Activated CD4-positive, alpha-beta T cell treated with anti-CD3 and anti-CD28 coated beads, Interleukin-2, amount 50 U/mL, for 24 hours (primary cell): ENCODE measurements at places on chromosomes 3 and 15.

DNA sequence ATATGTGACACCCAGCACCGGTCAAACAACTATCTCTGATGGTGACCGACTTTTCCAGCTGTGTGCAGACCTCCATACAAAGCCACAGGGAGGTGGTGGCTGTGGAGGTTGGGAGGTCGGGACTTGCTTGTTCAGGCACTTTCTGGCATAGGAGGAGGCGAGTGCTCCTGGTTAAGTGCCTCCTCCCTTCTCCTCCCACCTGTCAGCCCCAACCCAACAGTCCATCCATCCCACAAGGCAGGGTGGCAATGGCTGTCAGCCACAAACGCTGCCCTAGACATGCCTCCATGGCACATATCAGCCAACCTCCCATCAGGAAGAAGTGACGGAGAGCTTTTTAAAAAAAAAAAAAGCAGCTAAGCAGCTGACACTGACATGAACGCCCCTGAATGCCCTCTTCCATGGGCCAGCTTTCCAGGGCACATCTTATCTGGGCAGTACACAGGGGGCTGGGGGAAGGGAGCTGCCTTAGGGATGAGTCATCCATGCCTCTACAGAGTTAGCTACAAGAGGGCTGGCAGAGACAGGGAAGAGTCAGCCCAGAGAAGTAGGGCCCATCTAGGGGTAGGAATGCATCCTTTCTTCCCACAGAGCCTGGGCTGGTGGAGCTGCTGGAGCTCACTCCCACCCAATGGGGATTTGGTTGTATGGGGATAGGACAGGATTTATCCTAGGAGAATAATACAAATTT, 41.2 kb downstream of the CCDC12 start:
- no peak for DNase-seq

GRCh38 chr15:70643783-70644125, 119.6 kb downstream of the UACA start:
- no peak for DNase-seq

DNA sequence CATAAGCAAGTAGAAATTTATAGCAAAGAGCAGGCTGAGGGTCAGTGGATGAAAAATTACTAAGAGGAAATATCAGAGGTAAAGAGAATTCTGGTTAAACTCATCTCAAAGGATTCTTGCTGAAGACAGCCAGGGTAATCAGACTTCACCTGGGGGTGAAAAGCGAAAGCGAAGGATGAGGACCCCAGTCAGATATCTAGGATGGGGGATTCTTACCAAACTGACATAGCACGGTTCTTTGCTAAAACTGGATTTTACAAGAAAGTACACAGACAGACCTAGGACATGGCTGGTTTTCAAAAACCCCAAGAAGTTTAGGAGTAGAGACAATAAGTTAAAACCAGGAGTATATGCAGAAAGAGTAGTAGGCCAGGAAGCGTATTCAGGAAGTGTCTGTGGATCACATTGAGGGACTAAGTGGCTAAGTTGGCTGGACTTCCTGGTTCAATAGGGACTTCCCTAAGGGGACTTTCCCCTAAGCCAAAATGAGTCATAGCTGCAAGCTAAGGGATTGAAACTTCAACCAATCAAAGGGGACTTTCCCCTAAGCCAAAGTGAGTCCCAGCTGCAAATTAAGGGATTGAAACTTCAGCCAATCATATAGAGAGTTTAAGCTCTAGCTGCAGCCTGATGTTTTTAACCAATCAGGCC, 2.4 kb upstream of the CFAP91 start:
- peak; percentile 49 for DNase-seq

DNA sequence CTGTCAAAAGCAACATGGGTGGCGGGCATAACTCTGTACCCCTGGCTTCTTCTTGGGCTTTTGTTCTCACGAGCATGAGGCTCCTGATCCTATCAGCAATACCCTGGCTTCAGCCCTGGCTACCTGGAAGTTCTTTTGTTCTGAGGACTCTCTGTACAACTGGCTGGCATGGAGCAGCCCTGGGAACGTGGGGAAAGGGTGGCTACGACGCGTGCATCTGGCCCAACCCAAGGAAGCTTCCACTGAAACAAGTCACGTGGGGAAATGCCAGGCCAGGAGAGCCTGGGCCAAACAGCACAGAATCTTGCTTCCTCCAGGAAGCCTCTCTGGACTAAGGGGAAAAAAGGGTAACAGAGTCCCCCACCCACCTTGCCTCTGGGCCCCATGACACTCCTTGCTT, 22.7 kb upstream of the ATP2B2 start:
- no peak for DNase-seq

- DNase-seq, result no peak
These were observed 28.8 kb downstream of the ARRDC4 start for GRCh38 chr15:97989299-97989698.

DNA sequence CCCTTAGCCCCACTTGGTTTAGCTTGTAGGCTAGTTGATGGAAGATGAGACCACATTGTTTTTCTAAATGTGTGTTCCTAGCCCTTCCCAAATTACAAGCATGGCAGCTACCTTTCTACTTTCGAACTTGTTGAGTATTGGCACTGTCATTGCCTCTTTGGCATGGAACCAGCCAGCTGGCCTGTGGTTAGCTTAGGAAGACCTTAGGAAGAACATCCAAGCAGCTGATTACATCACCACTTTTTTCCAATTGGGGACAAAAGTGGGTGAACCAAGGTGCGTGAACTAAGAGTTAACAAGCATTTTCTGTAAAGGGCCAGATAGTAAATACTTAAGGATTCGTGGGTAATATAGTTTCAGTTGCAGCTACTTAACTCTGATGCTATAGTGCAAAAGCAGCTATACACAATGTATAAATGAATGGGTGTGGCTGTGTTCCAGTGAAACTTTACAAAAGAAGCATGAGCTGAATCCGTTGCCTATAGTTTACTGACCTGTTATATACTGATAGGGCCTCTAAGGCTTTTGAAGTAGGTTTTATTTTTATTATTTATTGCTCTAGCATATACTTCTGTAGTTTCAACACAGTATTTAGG, 8.5 kb downstream of the KLHL18 start:
- DNase-seq, result no peak

GRCh38 chr3:43348852-43349574, 62.7 kb downstream of the SNRK start:
- DNase-seq, result no peak

- no peak for DNase-seq
These were observed 34.3 kb downstream of the ZXDC start for GRCh38 chr3:126441256-126441880.

- no peak for DNase-seq
These were observed 399.7 kb upstream of the NR2F2 start for GRCh38 chr15:95930659-95931375.

GRCh38 chr3:90091549-90091948, 984.1 kb downstream of the EPHA3 start:
- no peak for DNase-seq

- DNase-seq, result no peak
These were observed 1186.5 kb downstream of the SI start for GRCh38 chr3:163891771-163892170.

- no peak for DNase-seq
These were observed 24.5 kb upstream of the RNF111 start for GRCh38 chr15:58962662-58963565.

DNA sequence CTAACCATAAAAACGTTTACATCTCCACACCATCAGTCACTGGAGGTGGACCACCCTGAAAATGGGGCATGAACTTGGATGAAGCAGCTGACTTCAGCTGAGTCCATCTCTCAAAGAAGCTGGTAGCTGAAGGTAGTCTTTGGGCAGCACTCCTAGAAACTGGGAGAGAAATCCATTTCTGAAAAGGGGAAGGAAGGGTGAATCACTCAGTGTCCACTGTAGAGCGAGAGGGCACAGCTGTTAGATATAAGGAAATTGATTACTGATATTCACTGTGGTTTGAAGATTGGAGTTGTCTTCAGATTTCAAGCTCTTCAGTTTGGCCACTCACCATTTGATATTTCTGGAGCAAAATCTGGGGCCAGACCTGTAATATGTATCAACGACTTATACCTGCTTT, 499.0 kb upstream of the UBE2E2 start:
- DNase-seq, result no peak

DNA sequence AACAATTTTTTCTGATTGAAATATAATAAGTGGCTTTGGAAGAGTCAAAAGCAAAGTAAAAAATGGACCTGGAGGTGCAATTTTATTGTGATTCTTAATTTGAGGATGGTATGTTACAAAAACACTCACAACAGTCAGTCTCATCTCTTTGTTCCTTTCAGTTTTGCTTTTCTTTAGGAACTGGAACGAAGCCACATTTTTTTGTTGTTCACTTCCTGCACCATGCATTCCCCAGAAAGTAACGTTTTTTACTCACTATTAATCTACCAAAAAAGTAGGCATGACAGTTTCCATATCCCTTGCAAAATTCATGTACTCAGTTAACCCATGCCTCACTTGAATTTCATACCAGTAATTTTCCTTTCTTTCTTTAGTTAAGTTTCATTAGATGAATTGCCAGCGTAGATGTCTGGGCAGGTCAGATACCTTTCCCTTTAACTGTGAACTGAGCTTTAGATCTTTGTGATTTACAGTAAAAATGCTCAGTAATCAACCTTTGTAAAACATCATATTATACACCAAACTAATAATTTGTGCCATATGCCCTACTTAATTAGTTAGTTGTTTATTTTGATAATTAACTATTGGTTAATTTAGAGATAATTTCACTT, 384.3 kb downstream of the ROBO1 start:
- no peak for DNase-seq

- no peak for DNase-seq
These were observed 6.4 kb upstream of the FAM174B start for GRCh38 chr15:92661956-92662355.

DNA sequence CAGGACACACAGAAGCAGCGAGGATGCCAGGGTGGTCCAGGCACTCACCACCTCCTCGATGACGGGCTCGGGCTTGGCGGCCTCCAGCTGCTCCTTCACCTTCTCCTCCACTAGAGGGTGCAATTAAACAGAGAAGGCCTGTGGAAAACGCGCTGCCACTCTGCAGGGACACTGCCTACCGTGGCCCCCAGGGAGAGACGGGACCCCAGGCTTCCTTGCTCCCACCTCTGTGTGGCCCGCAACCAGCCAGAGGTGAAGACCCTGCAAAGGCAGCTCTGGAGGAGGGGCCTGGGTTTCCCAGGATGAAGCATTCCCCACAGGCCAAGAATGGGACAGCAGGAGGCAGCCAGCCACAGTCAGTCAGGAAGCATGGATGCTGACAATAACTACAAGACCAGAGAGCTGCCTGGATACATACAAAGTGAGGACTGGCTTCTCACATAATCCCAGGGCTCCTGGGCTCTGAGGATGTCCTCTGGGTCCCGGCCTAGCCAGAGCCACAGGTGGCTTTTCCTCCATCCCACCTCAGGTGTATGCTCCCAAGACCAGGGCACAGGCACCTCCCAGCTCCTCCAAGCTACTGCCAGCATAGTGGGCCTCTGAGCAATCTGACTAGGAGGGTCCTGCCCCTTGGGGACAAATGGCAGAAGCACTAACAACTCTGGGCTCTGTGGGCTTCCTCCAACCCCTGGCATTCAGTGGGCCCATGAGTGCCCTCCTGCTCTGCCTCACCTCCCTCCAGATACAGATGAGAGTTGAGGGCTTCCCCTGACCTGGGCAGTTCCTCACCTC, 46.2 kb downstream of the PTH1R start:
- no peak for DNase-seq

GRCh38 chr3:129317848-129318247, 39.2 kb downstream of the HMCES start:
- no peak for DNase-seq

- DNase-seq, result no peak
These were observed 8.3 kb upstream of the PRR23C start for GRCh38 chr3:139052802-139053600.

DNA sequence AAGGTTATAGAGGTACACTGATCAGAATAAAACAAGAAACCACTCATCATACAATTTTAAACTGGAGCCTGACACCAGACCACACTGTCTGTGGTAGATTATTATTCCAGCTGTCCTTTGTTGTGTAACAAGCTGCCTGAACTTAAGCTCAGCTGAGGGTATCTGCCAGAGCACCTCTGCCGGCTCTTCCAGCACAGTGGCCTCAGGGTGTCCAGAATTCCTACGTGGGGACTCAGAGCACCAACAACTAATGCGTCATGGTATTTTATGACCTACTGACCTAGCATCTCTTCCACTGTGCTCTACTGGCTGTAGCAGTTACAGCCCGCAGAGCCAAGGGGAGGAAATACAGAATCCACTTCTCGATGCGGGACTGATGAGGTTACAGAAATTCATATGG, 15.6 kb upstream of the RAF1 start:
- DNase-seq, result no peak

GRCh38 chr3:48428572-48429316, 1.1 kb downstream of the PLXNB1 start:
- no peak for DNase-seq

- DNase-seq, result no peak
These were observed 5.7 kb downstream of the THBS1 start for GRCh38 chr15:39586387-39587095.

DNA sequence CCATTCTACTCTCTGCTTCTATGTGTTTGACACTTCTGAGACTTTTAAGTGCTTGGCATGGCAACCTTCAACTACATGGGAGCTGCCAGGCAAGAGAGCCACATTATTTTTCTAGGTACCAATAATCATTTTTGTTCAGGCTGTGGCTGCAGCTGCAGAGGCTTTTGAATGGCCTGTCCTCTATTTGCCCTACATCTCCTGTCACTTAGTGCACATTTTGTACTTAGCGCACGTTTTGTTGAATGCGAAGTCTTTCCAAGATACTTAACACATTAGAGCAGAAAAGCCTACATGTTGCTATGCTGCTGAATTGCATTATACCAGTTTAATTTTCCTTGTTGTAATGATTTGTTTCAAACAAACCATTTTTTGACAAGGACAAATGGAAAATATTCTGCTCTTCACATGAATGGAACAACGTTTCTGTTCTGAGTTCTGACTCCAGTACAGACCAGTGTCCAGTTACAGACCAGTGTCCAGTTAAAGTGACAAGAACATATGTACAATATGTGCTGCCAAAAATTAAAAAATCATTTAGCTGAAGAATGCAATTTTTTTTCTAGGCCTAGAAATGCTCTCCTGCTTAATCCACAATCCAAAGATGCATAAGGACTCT, 113.9 kb downstream of the ABI3BP start:
- no peak for DNase-seq
